ENCODE measurements at places on chromosomes 16 and 17.

DNA sequence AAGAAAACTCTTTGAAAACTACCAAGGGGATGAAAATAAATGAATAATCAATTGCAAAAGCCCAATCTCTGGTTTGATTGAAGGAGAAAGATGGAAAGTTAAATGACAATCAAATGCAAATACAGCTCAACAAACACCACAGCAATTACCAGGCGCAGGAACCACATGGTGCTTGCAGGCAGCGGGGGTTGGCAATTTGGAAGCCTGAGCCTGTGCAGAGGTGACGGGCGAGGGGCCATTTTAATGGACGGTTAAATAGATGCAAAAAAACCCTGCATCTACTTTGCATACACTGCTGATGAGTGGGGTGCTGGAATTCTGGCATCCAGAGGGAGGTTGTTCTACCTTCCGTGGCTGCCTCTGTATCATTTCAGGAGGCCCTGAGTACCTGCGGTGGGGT lies 4.8 kb upstream of the SEZ6 start:
- no peak for DNase-seq

DNA sequence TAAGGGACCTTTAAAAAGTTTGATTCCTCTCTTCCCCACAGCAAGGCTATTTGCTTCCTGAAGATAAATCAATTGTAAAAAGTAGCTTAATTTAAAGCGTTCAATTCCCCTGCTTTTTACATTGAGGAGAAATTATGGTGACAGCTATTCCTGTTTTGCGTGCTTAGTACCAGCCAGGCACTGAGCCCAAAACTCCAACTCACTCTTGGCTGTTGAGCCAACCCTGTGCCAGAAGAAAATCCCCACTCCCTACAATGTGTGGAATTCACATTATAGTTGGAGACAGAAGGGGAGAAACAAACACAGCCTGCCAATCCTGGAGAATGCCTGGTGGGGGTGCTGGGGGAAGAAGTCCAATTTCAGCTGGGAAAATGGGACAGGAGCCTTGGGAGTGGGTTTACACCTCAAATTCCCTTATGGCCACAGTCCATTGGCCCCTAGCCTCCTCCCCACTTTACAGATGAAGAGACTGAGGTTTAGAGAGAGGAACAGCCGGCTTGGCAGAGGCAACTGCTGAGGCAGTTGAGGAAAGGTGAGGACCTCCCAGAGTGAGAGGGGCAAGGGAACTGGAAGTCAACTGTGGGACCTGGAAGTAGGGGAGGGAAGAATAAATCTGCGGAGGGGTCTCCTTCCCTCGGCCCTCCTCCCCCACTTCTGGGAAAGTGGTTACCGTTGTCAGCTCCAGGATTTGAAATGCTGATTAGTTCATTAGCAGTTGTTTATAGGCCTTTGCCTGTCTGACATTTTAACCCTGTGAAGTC lies 26.1 kb downstream of the CDH1 start:
- no peak for DNase-seq

- DNase-seq: peak; percentile 100
Observed at GRCh38 chr17:47895856-47896671, at the start of gene SP2. Gene SP2, plus strand, starts transcription at chr17:47896236. Its CDS starts 51 bp downstream, at chr17:47896287.

- DNase-seq: no peak
Observed at GRCh38 chr17:72661116-72661944, 431.2 kb downstream of the SLC39A11 start.

DNA sequence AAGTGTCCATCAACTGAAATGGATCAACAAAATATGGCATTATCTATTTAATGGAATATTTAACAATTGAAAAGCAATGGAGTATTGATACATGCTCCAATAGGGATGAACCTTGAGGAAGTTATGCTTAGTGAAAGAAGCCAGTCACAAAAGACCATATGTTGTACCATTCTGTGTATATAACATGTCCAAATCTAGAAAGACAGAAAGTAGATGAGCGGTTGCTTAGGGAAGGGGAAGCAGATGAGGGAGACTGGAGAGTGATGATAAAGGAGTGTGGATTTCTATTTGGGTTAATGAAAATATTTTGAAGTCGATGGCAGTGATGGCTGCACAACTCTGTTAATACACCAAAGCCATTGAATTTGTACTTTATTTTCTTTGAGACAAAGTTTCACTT lies 8.5 kb upstream of the ERN1 start:
- DNase-seq: no peak

DNA sequence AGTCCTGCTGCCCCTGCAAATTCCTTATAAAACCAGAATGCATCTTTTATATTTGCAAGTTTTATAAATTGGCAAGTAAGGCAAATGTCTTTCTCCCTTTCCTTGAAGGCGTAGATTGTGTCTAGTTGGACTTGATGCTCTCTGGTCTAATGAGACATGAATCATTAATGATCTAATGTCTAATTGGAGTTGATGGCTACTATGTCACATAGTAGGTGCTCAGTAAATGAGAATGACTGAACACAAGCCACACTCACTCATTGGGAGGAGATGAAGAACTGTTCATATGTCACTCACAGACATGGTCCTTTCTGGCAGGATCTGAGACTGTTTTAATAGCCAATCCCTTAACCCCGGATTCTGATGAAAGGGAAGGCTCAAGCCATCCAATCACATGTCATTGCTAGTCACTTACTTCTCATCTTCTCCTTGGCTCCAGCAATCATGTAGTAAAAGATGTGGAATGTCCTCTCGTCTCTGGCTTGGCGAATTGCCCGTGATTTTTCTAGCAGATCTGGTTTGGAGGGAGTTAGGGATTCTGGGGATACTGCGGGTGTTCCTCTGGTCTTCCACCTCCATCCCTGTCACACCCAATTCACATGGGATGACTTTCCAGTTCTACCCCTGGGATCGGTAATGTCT lies 81.0 kb downstream of the MYH11 start:
- no peak for DNase-seq

- DNase-seq: peak; percentile 46
Observed at GRCh38 chr17:8832711-8833352, 33.7 kb upstream of the MFSD6L start.

DNA sequence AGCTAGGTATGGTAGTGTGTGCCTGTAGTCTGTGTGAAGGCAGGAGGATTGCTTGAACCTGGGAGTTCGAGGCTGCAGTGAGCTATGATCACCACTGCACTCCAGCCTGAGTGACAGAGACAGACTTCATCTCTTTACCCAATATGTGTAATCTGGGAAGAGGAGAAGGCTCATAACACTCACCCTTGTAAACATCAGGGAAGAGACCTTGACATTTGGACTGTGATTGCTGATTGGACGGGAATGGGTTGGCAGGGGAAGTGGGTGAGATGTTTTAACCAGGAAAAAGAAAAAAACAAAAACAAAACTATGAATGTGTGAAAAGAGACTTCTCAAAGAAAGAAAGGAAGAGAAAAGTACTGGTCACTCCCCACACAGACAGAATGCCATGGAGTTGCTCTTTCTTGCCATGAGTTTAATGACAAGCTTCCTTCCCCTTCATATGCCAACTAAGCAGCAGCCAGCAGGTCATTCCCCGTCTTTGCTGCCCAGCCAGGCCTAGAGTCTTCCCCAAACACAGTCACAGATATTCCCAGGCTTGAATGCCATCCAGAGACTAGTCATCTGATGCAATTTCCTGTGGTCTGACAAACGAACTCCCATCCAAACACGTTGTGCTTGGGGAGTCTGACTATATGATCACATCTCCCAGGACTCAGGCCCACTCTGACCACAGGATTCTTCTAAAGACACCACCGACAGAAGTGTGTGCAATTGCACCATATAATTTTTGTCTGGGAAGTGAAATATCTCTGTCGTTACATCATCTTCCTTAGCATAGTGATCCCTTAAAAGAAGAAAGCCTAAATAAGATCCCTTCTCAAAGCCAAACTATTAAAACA lies 3.6 kb upstream of the XAF1 start:
- DNase-seq: no peak

GRCh38 chr16:78175287-78175686 lies 75.8 kb downstream of the WWOX start:
- no peak for DNase-seq

DNA sequence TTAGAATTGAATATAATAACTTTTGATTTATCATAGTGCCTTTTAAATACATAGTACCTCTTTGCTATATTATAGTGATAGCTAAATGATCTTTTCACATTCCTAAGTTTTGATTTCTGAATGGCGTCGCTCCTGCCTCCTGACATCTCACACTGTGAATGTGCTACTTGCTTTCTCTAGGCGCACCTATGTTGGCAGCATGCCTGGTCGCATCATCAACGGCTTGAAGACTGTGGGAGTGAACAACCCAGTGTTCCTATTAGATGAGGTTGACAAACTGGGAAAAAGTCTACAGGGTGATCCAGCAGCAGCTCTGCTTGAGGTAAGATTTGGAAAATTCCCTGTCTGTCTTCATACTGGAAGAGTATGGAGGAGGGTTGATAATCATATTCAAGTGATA lies 29.8 kb upstream of the ABCC11 start:
- no peak for DNase-seq

DNA sequence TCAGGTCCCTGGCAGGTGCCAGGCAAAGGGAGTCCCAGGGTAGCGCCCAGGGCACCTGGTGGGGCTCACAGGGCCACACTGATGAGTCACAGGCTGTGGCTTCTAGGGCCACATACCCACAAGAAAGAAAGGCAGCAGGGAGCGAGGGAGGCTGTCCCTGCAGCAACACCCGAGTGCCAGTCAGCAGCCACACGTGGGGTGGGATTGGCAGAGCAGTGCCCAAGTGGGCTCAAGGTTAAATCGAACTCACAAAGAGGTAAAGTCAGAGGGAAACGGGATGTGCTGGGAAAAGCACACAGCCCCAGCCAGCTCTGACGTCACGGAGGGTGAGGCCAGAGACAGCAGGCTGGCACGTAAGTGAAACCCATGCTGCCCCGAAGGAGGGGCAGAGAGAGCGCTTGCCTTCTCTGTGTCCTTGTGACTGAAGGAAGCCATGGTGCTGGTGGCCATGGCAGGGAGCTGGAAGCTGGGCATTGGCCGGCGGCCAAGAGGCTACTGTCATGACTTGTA lies 33.8 kb downstream of the FA2H start:
- DNase-seq: no peak

DNA sequence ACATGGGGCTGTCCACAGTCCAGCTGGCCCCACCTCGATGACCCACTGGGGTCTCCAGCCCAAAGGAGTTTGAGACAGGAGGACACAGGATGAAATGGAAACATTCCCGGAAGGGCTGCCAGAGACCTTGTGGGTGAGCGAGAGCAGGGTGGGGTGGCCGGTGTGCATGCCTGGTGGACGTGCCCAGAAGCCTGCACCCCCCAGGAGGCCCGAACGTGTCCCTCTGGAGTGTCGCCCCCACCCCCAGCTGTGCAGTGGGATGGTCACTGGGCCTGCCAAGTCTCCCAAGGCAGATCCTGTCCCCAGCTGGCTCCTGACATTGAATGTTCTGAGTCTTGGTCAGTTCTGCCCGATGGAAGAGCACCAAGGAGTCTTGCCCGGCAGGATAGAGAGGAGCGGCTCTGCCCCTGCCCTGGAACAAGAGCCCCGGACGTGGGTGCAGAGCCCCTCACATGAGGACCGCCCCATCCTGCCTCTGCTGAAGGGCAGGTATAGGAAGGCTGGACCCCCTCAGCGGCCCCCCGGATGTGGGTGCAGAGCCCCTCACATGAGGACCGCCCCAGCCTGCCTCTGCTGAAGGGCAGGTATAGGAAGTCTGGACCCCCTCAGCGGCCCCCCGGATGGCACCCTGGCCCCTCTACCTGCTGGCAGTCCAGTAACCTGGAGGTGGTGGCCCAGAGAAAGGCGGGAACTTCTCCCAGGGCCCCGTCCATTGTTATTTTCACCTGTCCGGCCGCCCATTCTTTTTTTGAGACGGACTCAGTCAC lies 3.1 kb upstream of the CAPN15 start:
- DNase-seq: no peak

- DNase-seq: no peak
Observed at GRCh38 chr17:59372138-59372751, 40.8 kb downstream of the YPEL2 start.

GRCh38 chr17:47821031-47821423 lies 567 bp downstream of the OSBPL7 start:
- no peak for DNase-seq

DNA sequence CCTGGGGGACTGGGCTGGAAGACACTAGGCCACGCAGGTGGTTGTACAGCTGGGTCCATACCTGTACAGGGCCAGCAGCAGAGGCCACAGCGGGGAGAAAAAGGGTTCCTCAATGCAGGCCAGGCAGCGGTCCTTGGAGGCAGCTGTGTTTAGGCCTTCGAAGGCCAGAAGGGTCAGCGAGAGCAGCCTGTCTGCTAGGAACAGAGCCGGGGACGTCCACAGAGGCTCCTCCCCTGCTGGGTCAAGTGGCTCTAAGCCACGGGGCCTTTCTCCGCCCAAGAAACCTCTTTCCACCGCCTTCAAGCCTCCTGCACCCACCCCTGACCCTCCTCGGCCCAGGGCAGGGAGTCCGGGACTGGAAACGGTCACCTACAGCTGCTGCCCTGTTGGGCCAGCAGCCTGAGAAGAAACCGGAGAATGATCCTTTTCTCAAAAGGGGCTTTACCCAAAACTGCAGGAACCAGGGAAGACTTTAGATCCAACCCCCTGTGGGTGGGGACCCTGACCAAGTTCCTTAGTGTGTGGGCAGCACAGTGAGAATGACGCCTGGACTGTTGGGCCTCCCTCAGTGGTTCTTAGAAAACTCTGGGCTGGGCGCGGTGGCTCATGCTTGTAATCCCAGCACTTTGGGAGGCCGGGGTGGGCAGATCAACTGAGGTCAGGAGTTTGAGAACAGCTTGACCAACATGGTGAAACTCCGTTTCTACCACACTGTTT lies 8.4 kb upstream of the SPATA2L start:
- no peak for DNase-seq

DNA sequence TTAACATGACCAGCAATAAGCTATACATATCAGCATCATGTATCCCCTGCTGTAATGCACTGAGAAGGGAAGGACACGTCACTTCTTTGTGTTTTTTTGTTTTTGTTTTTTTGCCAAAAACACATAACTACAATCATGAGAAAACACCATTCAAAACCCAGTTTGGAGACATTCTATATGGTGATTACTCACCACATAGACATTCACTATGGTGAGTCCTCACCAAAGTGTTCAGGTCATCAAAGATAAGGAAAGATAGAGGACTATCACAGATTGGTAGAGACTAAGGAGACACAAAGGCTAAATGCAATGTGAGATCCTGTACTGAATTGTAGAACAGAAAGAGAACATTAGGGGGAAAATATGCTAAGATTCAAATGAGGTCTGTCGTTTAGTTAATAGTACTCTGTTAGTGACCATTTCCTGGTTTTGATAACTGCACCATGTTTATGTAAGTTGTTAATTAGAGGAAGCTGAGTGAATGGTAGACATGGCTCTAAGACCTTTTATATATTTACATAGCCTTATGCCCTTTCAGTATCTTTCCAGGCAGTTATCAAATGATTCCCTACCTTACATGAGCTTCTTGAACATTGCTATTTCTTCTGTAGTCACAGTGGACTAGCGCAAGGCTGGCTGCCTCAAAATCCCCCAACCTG lies 46.6 kb downstream of the PIK3R5 start:
- no peak for DNase-seq

GRCh38 chr17:36008998-36009665 lies 7.8 kb upstream of the CCL15 start:
- DNase-seq: peak; percentile 27

GRCh38 chr16:83802135-83802534 lies 5.6 kb upstream of the HSBP1 start:
- no peak for DNase-seq

- DNase-seq: no peak
Observed at GRCh38 chr17:33127706-33128105, 136.1 kb downstream of the SPACA3 start.

GRCh38 chr17:76095943-76096342 lies 7.6 kb downstream of the EXOC7 start:
- DNase-seq: no peak

GRCh38 chr17:20825539-20825938 lies 217.3 kb downstream of the USP22 start:
- no peak for DNase-seq

GRCh38 chr17:17346428-17347233 lies 43.5 kb downstream of the NT5M start:
- DNase-seq: no peak

Data from activated CD8-positive, alpha-beta T cell treated with anti-CD3 and anti-CD28 coated beads, Interleukin-2, amount 10 ng/mL, durations not matched to agents 7 days and 5 days (primary cell).